ENCODE measurements at places on chromosomes 5 and 9. TPM values are rescaled to one million over a fixed set of nuclear protein-coding genes. Genes with fewer than 3 reads are reported as not detected.

DNA sequence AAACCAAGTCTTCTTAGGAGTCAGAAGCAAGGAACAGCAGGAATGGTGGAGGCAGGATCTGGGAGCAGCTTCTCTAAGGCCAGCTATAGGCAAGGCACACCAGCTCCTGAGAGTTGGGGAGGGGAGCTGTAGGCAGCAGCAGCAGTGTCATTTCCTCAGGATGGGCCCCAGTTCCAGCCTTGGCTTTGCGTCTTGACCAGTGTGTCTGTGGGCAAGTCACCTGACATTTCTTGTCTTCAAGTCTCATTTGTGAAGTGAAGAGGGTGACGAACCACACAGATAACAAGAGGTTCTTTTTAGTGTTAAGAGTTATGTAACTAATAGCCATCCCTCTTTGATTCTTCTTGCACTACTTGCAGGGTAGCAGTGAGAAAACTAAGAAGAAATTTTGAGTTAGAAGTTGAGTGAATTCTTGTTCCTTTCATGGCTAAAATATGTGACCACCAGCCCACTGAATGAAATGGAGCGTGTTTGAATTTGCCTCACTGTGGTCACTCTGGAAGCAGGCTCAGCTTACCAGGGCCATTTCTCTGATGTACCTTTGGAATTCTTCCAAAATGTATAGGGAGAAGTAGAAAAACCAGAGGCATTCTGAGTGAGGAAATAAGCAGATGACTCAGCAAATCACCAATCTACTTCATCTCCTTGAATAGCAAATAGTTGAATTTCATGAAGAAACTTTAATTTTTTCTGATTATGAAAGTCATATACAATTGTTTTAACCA, 42.4 kb downstream of the RHOBTB3 start:
- peaks cover 9% of the 10 kb centered on the region for H3K4me1 ChIP-seq
- H3K27me3 ChIP-seq = no peaks in the 10 kb centered on the region
- H3K4me3 ChIP-seq = no peak overlapping the region

DNA sequence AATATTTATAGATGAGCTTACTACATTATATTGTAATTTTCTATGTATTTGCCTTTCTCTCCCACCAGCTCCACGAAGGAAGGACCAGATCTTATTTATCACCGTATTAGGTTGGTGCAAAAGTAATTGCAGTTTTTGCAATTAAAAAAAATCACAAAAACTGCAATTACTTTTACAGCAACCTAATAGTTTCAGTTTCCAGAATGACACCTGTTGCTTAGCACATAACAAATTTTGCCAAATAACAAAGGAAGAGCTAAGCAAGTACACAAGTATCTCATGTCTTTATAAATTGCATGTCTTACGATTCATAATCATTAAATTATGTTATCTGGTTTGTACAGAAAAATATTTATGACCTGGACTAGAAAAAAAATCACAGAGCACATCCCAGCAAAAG, 45.9 kb downstream of the AGXT2 start:
- no peak for DNase-seq
- no peaks in the 10 kb centered on the region for H3K27me3 ChIP-seq
- H3K36me3 ChIP-seq = peaks cover 16% of the 10 kb centered on the region
- H3K27ac ChIP-seq = no peak overlapping the region
- no peaks in the 10 kb centered on the region for H3K4me1 ChIP-seq
- H3K4me3 ChIP-seq = no peak overlapping the region

GRCh38 chr9:113350107-113350661, 843 bp downstream of the BSPRY start:
- no peak for DNase-seq
- H3K27ac ChIP-seq = no peak overlapping the region
- peak overlapping the region; percentile 73 for H3K4me3 ChIP-seq
- H3K27me3 ChIP-seq = no peaks in the 10 kb centered on the region
- no peaks in the 10 kb centered on the region for H3K36me3 ChIP-seq

DNA sequence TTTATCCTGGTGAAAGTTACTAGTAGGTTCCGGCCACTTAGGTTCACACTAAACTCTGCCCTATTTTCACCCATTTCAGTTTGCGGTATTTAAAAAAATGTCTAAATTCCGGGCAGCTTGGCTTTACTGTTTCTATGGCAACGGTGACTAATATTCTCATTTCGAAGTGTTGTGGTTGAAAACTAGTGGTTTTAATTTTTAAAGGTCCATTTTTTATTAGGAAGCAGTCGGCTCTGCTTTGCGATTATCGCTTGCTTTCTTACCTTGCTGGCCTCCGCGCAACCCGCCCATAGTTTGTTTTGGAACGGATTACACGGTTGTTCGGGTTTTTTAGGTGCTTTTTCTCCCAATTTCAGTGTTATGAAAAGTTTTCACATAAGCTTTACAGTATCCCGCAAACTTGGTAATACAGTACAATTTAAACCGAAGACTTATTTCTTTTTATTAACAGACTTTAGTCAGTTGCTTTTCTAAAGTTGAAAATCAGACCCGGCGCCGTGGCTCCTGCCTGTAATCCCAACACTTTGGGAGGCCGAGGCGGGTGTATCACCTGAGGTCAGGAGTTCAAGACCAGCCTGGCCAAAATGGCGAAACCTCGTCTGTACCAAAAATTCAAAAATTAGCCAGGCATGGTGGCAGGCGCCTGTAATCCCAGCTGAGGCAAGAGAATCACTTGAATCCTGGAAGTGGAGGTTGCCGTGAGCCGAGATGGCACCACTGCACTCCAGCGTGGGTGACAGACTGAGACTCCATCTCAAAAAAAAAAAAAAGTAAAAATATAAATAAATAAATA, 1.6 kb downstream of the KDM4C start:
- H3K4me1 ChIP-seq = peaks cover 2% of the 10 kb centered on the region
- no peaks in the 10 kb centered on the region for H3K36me3 ChIP-seq
- DNase-seq = no peak
- peak overlapping the region; percentile 80 for H3K4me3 ChIP-seq
- H3K27me3 ChIP-seq = no peaks in the 10 kb centered on the region

- DNase-seq = no peak
- no peaks in the 10 kb centered on the region for H3K27me3 ChIP-seq
- H3K4me3 ChIP-seq = no peak overlapping the region
- H3K4me1 ChIP-seq = peaks cover 17% of the 10 kb centered on the region
Observed at GRCh38 chr9:93572636-93573515, 3.5 kb upstream of the PHF2 start.

- H3K4me1 ChIP-seq = no peaks in the 10 kb centered on the region
- no peak overlapping the region for H3K4me3 ChIP-seq
- no peaks in the 10 kb centered on the region for H3K36me3 ChIP-seq
- peaks cover 5% of the 10 kb centered on the region for H3K27me3 ChIP-seq
- no peak overlapping the region for H3K27ac ChIP-seq
Observed at GRCh38 chr5:181160152-181160754, 12.9 kb downstream of the OR2V2 start.

DNA sequence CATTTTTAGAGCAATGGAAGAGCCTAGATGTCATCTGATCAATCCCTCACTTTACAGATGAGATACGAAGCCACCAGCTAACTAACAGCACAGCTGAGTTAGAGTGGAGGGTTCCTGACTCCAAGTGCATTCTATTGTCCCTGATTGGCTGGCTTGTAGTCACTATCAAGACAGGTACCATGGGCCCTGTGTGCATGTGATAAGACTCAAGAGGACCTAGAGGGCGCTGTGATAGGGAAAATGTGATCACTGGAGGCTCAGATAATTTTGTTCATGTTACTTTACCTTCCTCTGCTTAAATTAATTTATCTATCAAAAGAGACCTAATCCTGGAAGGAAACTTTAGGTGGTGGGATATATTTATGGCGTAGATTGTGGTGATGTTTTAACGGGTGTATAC, 19.5 kb upstream of the SNAPC3 start:
- no peaks in the 10 kb centered on the region for H3K27me3 ChIP-seq
- H3K36me3 ChIP-seq = no peaks in the 10 kb centered on the region
- no peak overlapping the region for H3K4me3 ChIP-seq
- DNase-seq = peak; percentile 44

Gene GOLGA1
- total RNA-seq = 7.1 TPM

Gene CCNI2
- 0.17 TPM for total RNA-seq

All from liver (tissue), 10 donors.